ENCODE measurements at places on chromosomes 3 and 15. TPM values are rescaled to one million over a fixed set of nuclear protein-coding genes. Genes with fewer than 3 reads are reported as not detected.

TNFSF10 gene
- 0.79 TPM for polyA plus RNA-seq

- H3K27ac ChIP-seq, result peak overlapping the region; percentile 19
- H3K4me3 ChIP-seq, result peak overlapping the region; percentile 84
- DNase-seq, result peak; percentile 43
- peaks cover 31% of the 10 kb centered on the region for H3K36me3 ChIP-seq
Observed at GRCh38 chr15:80779658-80780415, 667 bp downstream of the CEMIP start.

GRCh38 chr15:72725446-72725845, 39.4 kb downstream of the BBS4 start:
- H3K4me3 ChIP-seq, result no peak overlapping the region
- no peaks in the 10 kb centered on the region for H3K4me1 ChIP-seq
- no peaks in the 10 kb centered on the region for H3K36me3 ChIP-seq
- no peak for DNase-seq

DNA sequence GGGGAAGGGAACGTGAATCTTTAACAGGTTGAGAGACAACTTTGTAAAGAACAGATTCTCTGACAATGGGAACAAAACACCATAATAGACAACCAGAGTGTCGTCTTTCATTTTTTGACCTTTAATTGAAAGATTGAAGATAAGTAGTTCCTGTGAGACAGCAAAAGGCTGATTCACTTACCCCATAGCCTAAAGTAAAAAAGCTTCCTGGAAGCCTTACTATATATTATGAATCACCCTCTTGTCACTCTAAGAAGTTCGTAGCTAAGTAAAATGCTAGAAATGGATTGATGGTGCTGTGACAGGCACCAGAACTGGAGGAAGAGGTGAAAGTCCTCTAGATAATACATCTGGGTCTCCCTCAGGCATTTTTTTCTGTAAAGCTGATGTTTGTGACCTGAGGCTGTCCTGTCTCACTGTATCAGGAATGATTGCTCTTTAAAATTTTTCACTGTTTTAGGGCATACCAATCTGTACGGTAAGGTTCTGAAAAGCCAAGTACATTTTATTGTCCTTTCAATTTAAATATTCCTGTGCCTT, 824.6 kb upstream of the SEMA6D start:
- H3K27me3 ChIP-seq, result no peaks in the 10 kb centered on the region
- DNase-seq, result no peak
- no peak overlapping the region for H3K27ac ChIP-seq
- no peaks in the 10 kb centered on the region for H3K4me1 ChIP-seq

GRCh38 chr3:105728771-105729312, 140.0 kb downstream of the CBLB start:
- H3K27ac ChIP-seq, result no peak overlapping the region
- H3K4me1 ChIP-seq, result no peaks in the 10 kb centered on the region
- no peaks in the 10 kb centered on the region for H3K27me3 ChIP-seq
- H3K36me3 ChIP-seq, result 0 out of 2 replicates have a peak, but pooled peaks cover under 1% of the 10 kb centered on the region

GRCh38 chr3:180102604-180103003, 65.9 kb upstream of the PEX5L start:
- no peak overlapping the region for H3K4me3 ChIP-seq
- H3K27ac ChIP-seq, result no peak overlapping the region
- no peaks in the 10 kb centered on the region for H3K27me3 ChIP-seq
- H3K36me3 ChIP-seq, result no peaks in the 10 kb centered on the region
- H3K4me1 ChIP-seq, result no peaks in the 10 kb centered on the region

DNA sequence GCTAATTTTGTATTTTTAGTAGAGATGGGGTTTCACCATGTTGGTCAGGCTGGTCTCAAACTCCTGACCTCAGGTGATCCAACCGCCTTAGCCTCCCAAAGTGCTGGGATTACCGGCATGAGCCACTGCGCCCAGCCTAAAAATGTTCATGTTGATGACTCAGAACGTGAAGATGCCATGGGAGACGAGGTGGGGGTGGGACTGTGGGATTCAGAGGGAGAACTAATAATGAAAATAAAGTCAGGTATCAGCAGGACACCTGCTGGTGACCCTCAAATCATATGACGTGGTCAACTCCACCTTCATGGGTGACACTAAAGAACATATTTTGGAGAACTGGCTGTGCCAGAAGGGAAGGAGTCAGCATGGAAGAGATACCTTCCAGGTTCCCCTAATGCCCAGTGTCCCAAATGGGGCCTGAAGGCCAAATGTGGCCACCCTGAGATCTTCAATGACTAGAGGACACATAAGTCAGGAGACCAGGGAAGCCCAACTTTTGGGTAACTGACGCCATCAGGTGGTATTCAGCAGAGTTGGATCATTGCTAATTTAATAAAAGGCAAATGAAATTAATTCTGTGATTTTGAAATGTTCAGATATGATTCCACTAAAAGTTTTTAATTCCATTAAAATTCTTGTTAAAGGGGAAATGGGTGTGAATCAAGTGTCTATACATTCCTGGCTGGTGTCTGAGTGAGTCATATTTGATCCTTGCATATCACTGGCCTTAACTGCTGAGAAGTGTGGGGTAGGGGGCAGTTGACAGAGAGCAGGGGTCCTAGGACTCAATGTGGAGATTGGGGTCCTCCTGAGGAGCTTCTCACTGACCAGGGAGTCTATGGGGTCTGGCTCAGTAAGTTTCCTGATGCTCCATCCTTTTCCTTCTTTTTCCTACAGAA, 88.6 kb upstream of the GSK3B start:
- H3K27me3 ChIP-seq, result no peaks in the 10 kb centered on the region
- no peaks in the 10 kb centered on the region for H3K36me3 ChIP-seq
- H3K4me1 ChIP-seq, result peaks cover 4% of the 10 kb centered on the region
- DNase-seq, result peak; percentile 62

Measured in IMR-90 (cell line).